ENCODE measurements at places on chromosomes 11 and 22.

DNA sequence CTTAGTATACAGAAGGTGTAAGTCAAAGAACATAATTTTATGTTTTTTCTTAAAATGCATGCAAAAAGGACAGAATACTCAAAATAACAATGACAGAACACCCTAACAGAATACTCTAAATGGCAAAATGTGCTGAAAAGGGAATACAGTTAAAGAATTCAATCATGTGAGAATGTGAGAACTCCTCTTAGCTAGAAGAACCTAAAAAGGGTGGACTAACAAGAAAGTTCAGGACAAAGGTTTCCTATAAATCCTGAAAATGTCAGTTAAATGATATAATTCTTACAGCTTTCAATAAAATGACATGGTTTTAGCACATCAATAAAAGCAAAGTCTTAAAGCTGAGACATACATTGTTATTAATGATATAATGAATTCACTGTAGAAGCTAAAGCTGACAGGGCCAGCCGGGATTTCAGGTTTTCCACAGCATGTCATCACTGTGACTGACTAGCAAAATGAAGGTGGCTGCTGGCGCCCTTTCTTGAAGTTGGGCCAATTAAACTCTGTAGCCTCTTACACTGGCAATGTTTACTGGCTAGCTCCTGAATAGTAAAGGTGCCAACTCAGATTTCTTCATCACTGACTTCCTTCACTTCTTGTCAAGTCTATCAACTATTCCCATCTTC lies 244.4 kb downstream of the TTC28 start:
- DNase-seq, result no peak

GRCh38 chr11:116580799-116581198 lies 192.0 kb downstream of the BUD13 start:
- no peak for DNase-seq

- no peak for DNase-seq
These were observed 7.6 kb downstream of the TP53I11 start for GRCh38 chr11:44943118-44943517.

- DNase-seq, result peak; percentile 52
These were observed 6.8 kb downstream of the BET1L start for GRCh38 chr11:200224-201003.
